Large intestine (tissue), 12 donors: ENCODE measurements at places on chromosomes 11 and 22. TPM values are rescaled to one million over a fixed set of nuclear protein-coding genes. Genes with fewer than 3 reads are reported as not detected.

Gene FAM83F
- polyA plus RNA-seq, result 10.7 TPM

Gene TTC36
- polyA plus RNA-seq, result 1.9 TPM

Gene BET1L
- polyA plus RNA-seq, result 51.2 TPM

Gene OR52I1
- 0.03 TPM for polyA plus RNA-seq

Gene SIK3
- polyA plus RNA-seq, result 34.6 TPM

Gene FZD4
- polyA plus RNA-seq, result 7.2 TPM

DNA sequence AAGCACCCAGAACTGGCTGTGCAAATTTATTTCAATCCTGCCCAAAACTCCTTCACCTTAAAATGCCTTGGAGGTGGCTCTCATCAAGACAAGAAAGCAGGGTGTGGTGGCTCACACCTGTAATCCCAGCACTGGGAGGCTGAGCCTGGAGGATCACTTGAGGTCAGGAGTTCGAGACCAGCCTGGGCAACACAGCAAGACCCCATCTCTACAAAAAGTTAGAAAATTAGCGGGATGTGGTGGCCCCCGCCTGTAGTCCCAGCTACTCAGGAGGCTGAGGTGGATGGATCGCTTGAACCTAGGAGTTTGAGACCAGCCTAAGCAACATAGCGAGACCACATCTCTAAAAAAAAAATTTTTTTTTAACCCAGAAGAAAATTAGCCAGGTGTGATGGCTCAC lies 689 bp upstream of the RAB39A start:
- no peak for DNase-seq

DNA sequence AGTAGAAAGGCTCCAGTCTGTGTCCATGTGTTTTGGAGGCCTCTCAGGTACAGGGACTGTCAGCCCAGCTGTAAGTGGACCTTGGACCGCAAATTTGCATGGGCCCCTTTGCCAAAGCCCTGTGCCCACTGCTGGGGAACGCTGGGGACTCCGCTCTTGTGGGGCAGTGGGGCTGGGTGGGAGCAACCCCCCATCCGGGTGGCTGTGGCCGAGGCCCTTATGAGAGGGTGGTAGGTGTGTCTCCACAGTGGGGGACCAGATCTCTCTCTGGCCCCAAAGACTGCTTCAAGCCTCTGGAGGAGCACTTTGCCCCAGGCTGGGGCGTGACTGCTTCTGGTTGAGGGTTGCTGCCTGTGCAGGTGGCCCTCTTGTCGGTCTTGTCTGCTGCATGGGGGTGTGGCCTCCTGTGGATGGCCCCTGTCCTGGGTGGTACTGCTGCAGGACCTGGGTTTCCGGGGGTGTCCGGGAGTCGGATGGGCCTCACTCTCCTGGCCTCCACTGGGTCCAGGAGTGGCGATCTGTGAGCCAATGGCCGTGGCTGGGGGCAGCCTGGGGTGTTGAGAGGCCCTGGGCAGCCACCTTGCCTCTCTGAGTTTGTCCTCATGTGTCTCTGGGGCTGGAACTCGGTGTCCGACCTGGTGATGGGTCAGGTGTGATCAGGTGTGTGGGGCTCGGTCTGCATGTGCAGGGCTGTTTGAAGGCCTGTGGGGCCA lies 15.9 kb downstream of the KCNQ1 start:
- DNase-seq, result peak; percentile 93

GRCh38 chr22:26479043-26479791 lies 4.4 kb downstream of the HPS4 start:
- no peak for DNase-seq

DNA sequence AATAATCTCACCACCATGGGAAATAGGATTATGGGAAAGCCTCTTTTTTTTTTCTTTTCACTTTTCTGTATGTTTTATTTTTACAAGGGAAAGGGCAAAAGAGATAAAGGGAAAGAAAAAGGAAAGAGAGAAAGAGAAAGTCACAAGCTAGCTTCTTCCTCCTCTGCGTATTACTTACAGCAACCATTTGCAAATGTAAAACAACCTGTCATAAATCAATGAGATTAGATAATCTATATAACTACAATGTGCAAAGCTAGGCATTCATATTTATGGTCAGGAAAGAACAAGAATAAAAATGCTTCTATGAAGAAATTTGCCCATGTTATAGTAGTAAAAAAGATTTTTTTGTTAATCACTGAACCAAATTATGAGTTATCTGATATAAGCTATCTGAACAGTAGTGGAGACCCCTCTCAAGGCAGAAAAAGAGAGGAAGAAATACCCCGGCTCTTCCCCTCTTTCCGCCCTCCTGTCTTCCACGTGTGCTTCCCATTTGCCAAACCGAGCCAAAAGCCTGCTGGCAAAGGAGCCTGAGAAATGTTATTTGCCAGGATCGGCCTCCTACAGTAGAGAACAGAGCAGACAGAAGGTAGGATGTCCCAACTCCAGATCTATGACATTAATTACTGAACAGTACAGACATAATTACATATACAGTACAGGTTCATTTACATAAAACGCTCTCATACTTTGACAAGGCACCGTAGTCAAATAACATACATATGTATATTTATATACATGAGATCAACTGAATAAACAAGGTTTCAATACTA lies 50.2 kb downstream of the ARHGAP32 start:
- peak; percentile 21 for DNase-seq

GRCh38 chr11:42774567-42774966 lies 537.2 kb upstream of the API5 start:
- DNase-seq, result no peak

DNA sequence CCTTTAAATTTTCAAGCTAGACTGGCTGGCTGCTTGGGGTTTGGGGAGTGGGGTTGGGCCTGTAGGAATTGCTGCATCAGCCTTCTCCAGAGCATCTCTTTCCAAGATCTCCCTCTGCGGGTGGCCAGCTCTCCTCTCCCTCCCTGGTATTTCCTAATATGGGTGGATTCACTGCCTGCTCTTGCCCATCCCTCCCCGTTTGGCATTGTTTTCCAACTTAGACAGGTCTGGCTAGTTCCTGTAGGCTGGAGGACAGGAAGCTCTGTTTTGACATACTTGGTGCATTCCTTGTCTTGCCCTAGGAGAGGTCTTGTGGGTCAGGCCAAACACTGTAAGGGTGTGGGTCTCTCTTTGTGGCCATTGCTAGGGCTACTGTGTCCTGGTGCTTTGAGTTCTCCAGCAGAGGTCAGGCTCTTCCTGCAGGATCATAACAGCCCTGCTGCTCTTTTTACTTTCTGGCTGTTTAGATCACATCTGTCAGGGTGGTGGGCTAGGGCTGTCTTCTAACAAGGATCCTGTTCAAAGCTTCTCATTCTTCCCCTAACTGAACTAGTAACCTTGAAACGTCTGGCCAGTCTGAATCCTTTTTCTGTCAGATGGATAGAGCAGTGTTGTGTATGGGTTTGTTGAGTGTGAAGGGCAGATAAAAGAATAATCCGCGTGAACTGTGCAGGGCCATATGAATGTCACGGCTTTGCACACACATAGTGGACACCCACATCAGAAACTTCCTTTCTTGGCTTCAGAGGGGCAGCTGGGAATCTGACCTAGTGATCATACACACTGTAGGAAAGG lies 18.3 kb upstream of the MICALL1 start:
- no peak for DNase-seq

DNA sequence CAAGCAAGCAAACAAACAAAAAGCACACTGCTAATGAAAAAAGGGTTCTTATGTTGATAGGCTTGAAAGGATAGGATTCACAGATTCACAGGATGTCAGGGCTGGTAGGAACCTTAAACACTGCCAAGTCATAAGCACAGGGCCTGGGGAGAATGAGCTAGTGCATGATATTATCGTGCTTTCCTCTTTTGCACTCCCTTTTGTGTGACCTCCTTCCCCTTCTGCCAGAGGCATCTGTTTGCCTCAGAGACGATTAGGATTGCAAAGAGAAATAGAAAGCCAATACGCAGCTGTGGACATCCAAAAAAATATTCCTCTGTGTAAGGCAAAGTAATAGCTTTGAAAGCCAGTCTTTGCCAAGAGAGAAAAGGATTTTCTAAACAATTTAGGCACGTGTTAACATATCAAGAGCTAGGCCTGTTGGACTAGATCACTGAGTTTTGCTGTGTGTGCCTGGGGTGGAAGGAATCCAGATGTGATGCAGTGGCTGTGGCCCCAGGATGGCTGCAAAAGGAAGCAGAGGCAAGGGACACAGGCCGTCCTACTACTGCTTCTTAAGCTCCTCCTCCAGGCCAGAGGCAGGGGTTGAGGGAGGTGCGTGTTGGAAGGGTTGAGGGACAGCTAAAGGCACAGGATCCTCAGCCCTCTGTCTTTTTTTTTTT lies 30.6 kb downstream of the MCHR1 start:
- peak; percentile 38 for DNase-seq

- DNase-seq, result peak; percentile 24
Measured at GRCh38 chr11:129611661-129612446, 203.8 kb upstream of the TMEM45B start.

DNA sequence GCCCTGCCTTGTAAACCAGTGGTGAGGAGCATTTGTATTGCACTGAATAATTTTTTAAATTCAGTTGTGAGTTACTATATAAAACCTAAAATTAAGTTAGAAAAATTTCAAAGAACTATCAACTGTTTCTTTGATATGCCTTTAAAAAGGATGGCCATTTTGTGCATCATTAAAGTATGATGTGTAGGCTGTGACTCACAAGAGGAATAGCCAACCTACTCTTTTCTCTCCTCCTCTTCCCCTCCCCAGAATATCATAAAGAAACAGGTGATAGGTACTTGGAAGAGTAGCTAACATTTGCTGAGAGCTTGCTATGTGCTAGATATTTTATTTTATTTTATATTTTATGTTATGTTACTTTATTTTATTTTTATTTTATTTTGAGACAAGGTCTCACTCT lies 10.6 kb upstream of the PIK3C2A start:
- no peak for DNase-seq

- no peak for DNase-seq
Measured at GRCh38 chr22:50600538-50600937, at the start of gene MAPK8IP2. Gene MAPK8IP2, plus strand, starts transcription at chr22:50600793. Its CDS starts 26 bp downstream, at chr22:50600819.

DNA sequence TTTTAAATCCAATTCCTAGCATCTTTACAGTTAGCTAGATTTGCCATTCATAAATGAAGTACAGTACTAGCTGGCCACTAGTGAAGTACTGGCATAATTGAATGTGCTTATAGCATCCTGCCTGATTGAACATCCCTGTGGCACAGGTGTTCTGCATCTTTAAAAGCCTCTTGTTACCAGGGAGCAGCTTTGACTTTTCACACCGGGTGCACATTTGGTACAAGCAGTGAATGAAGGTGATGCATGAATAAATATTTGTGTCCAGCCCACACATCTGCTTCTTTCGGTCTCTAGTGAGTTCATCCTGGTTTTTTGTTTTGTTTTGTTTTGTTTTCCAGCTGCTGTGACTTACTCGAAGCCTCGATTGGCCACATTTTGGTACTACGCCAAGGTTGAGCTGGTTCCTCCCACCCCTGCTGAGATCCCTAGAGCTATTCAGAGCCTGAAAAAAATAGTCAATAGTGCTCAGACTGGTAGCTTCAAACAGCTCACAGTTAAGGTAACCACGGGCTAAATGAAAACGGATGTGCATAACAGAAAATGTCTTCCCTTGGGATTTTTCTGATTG lies 5.3 kb downstream of the ATP5MG start:
- DNase-seq, result no peak
